Upper lobe of right lung (tissue), 1 donor: ENCODE measurements at places on chromosomes 12 and 14.

DNA sequence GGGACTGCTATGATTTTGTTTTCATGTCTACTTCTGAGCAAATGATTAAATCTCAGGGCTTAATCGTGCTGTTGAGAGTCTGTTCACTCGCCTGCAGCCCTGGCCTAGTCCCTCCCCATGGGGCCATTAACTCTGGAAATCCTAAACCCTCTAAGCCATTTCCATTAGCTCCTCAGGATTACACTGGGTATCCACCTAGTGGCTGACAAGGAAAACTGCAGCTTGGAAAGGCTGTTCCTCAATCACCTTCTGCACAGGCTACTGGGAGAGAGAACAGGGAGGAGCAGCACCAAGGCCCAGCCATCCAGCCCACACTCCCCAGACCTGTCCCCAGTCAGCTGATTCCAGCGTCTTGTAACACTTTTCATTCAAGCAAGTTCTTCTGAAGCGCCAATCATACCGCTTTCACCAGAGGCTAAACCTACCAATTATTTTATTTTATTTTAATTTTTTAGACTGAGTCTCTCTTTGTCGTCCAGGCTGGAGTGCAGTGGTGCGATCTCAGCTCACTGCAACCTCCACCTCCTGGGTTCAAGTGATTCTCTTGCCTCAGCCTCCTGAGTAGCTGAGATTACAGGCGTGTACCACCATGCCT, 48.7 kb downstream of the NEUROD4 start:
- no peak for DNase-seq

GRCh38 chr12:125775507-125775906, 710.3 kb downstream of the AACS start:
- DNase-seq: no peak

- no peak for DNase-seq
Measured at GRCh38 chr14:86203843-86204242, 673.9 kb downstream of the FLRT2 start.

- no peak for DNase-seq
Measured at GRCh38 chr12:39638178-39638577, 18.6 kb upstream of the ABCD2 start.

DNA sequence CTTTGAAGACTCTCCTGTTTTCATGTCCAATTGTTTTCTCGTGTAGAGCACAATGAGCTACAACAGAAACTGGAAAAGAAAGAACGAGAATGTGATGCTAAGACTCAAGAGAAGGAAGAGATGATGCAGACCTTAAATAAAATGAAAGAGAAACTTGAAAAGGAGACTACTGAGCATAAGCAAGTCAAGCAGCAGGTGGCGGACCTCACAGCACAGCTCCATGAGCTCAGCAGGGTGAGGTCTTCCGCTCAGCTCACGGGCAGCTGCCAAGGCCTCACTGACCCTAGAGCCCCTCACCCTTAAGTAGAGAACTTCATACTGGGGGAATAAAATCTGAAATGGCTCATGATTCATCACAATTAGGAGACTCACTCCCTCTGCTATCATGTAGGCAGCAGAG, 134.7 kb downstream of the GPR135 start:
- no peak for DNase-seq

GRCh38 chr12:102182635-102183034, 15.0 kb downstream of the PMCH start:
- no peak for DNase-seq

DNA sequence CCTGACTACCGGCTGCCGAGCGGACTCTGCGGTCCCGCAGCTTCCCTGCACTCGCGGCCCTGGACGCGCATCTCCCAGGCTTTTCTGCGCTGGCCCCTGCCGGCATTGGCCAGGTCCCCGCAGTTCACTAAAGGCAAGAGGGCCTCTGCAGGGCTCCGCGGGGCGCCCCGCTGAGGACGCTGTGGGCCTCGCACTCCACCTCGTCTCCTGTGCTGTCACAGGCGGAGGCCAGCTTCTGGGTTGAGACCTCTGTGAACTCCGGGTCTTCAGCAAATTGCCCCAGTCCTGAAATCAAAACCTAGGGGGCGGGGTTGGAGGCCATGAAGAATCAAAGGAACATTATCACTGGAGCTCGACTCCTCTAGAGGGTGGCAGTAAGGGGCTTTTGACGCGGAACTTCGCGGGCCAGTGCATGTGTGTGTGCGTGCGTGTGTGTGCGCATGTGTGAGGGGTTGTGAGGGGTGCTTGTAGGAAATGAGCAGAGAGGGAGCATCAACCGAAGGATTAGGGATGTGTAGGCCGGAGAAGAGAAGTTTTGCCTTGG, 68.5 kb upstream of the CAPRIN2 start:
- peak; percentile 72 for DNase-seq

DNA sequence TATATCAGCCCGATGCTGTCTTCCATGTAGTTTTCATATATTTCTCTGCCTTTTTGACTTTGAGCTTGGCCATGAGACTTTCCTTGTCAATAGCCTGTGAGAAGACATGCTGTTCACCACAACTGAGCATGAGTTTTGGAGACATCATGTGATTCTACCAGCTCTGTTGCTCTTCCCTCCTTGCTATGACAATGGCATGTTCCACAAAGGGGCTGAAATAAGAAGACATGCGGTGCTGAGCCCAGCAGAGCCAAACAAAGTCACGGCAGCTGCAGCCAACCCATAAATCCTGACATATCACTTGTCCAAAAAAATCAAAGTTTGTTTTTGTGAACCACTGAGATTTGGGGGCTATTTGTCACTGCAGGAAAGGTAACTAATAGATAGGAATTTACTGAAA, 343.4 kb upstream of the KITLG start:
- no peak for DNase-seq

DNA sequence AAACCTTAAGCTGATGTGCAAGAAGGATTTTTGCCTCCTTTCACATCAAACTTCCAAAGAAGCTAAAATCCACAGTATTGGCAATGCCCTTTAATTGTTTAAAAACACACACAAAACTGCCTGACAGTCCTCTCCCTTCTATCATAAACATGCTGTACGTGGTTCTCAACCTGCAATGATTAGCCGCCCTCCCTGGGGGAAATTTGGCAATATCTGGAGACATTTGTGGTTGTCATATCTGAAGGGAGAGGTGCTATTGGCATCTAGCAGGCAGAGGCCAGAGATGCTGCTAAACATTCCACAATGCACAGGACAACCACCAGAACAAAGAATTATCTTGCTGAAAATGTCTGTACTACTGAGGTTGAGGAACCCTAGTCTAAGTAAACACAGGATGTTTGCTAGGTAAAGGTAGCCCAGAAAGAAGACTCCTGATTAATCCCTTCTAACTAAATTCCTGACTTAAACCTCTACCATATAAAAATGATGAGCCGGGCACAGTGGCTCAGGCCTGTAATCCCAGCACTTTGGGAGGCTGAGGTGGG, 1.2 kb downstream of the ACOT6 start:
- no peak for DNase-seq

DNA sequence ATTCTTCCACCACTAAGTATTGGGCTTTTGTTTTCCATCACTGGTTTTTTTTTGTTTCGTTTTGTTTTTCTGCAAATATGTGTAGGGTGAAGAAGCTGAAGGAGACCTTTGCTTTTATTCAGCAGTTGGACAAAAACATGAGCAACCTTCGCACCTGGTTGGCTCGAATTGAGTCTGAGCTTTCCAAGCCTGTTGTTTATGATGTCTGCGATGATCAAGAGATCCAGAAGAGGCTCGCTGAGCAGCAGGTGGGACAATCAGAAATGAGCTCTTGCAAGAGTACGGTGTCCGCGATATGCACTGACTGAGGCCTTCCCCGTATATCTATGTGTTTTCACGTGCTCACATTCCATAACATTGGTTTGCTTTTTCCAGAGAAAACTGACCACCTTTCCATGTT, 91.5 kb downstream of the ESR2 start:
- DNase-seq: no peak

GRCh38 chr12:121788176-121788818, 5.2 kb downstream of the RHOF start:
- no peak for DNase-seq
